ENCODE measurements at places on chromosomes 13 and 19.
A peak's percentile ranks its signal among the peaks of the same experiment; 100 is the strongest.

DNA sequence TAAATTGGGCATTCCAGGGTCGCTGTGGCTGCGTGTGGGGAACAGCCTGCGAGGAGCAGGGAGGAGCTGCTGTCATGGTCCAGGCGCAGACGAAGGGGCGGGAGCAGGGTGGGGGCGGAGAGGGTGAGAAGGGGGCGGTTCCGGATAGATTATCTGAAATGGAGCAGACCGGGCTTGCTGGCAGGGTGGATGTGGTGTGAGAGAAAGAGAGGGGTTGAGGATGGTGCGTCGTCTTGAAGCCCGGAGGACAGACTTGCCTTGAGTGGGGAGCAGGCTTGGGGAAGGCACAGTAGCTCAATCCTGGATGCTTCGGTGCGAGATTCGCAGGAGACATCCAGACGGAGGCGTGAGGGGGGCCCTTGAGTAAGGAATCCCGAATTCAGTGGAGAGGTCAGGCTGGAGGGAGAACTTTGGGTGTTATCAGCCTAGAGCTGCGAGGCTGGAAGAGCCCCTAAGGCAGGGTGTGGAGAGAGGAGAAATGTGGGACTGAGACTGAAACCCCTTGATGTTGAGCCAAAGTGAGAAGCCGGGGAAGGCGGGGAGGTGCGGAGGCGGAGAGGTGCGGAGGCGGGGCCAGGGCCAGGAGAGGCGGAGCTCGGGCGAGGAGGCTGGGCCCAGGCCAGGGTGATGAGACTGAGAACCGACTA, 40.6 kb downstream of the DPF1 start:
- DNase-seq = no peak

GRCh38 chr13:107734891-107735625, 480.3 kb downstream of the LIG4 start:
- no peak for DNase-seq

GRCh38 chr13:110798081-110798994, 84.8 kb downstream of the ING1 start:
- DNase-seq = no peak

GRCh38 chr13:111994578-111994977, 72.4 kb upstream of the SOX1 start:
- no peak for DNase-seq

- DNase-seq = peak; percentile 57
Measured at GRCh38 chr19:17555929-17556813, 722 bp downstream of the COLGALT1 start.

DNA sequence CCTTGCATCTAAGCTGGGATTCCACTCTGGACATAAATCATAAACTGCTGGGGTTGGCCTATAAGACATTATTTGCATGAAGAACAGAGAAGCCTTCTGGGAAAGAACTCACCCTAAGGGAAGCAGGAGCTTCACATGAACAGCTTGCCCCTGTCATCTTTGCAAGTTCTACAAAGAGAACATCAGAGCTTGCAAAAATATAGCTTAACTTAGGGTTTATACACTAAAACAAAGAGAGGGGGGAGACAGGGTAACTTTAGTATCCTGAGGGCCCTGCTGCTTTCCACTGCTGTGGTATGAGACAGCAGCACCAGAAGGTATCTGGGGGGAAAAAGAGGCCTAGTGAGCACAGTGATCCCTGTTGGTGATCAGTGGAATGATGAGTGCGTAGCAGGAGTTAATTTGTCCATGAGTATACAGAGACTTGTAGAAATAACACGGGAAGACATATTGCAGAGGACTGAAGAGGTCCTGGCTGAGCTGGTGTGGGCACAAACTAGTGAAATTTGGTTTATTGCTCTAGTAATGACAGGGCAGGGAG, 116.1 kb upstream of the TSC22D1 start:
- no peak for DNase-seq

- DNase-seq = no peak
Measured at GRCh38 chr19:15436012-15436825, 13.5 kb downstream of the WIZ start.

- no peak for DNase-seq
Measured at GRCh38 chr13:31894931-31895330, 136.6 kb upstream of the FRY start.

- DNase-seq = no peak
Measured at GRCh38 chr13:80962855-80963254, 621.9 kb upstream of the SPRY2 start.

- DNase-seq = no peak
Measured at GRCh38 chr13:108833531-108833930, 204.1 kb downstream of the MYO16 start.

- no peak for DNase-seq
Measured at GRCh38 chr19:42251572-42252358, 3.2 kb downstream of the ERF start.

DNA sequence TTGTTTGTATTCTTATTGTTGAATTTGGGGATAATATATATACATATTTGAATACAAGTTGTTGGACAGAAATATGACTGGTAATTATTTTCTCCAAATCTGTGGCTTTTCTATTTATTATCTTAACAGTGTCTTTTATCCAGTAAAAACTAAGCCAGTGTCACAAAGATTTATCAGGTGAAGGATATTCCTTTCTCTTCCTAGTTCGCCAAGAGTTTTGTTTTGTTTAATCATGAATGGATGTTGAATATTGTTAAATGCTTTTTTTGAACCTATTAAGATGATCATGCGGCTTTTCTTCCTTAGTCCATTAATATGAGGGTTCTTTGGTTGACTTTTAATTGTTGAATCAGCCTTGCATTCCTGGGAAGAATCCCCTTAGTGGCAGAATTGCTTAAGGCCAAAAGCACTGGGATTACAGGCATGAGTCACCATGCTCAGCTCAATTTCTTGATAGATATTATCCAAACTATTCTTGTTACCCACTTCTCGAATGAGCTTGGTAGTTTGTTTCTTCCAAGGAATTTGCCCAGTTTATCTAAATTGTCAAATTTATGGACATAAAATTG, 53.3 kb downstream of the TEX26 start:
- no peak for DNase-seq

DNA sequence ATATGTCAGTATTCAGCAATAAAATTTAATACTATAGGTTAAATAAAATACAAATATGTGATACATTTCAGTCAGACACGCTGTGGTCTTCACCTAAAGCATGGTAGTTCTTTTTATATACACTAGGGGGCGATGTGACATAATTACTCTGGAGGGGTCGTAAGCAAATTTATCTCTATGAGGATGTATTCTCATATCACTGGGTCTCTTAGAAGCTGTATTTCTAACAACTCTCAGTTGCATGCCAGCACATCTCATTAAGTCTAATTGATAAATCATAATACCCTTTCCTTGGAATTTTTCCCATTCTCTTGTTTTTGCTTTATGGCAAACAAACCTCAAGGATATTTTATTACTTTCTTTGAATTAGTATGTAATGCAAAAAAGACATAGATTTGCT, 3.9 kb upstream of the PCDH17 start:
- DNase-seq = no peak

DNA sequence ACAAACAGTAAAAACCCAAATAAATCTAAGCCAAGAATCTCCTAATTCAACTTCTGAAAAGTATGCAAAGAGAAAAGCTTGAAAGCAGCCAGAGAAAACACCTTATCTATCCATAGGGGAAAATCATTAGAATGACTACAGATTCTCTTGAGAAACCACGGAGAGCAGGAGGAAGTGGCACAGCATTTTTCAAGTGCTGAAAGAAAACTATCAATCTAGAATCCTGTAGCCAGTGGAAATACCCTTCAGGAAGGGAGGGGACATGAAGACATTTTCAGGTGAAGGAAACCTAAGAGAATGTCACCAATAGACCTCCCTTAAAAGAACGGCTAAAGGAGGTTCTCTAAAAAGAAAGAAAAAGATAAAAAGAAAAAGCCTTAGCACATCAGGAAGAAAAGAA, 66.2 kb upstream of the XPO4 start:
- DNase-seq = no peak

- DNase-seq = no peak
Measured at GRCh38 chr13:39108783-39109182, 70.5 kb downstream of the NHLRC3 start.

DNA sequence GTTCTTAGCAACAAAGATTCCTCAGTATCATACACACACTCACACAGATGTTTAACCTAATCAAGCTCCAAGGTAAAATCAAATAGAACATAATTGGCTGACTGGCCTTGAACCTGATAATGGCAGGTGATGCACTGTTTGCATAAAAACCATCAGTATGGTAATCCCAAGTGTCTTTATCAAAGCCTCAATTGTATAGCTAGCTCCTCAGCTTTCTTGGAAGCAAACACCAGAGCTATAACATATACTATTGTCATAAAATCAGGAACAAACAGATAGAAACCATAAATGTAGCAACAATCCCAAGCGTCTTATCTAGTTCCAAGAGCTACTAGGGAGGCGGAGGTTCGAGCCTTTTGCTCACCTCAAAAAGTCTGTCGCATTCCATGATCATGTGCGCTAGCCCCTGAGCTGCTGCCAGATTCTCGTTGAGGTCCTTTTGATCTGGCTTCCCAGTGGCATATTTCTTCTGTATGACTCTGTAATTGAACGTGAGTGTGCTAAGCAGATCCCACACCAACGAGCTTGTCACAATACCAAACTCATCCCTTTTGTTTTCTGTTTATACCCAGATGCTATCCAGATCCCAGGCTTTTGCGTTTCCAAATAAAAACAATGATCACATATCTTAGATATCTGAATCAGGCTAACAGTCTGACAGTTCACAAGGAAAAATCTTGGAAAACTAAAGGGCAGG, 95.3 kb downstream of the KL start:
- DNase-seq = no peak

DNA sequence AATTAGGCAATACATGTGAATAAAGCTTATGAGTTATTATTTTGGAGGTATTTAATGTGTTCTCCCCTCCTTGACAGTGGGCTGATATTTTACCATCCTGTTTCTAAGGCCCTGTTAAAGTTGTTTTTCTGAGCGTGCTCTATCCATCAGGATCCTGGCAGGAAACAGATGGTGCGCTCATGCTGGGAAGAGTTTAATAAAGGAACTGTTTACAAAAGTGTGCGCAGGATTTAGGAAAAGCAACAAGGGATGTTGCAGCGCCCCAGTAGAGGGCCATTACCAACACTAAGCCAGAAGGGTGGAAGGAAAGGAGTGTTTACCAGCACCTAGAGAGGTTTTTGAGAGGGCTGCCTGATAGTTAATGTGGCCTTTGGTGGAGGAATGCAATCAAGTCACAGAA, 374.5 kb downstream of the KCNRG start:
- DNase-seq = no peak

DNA sequence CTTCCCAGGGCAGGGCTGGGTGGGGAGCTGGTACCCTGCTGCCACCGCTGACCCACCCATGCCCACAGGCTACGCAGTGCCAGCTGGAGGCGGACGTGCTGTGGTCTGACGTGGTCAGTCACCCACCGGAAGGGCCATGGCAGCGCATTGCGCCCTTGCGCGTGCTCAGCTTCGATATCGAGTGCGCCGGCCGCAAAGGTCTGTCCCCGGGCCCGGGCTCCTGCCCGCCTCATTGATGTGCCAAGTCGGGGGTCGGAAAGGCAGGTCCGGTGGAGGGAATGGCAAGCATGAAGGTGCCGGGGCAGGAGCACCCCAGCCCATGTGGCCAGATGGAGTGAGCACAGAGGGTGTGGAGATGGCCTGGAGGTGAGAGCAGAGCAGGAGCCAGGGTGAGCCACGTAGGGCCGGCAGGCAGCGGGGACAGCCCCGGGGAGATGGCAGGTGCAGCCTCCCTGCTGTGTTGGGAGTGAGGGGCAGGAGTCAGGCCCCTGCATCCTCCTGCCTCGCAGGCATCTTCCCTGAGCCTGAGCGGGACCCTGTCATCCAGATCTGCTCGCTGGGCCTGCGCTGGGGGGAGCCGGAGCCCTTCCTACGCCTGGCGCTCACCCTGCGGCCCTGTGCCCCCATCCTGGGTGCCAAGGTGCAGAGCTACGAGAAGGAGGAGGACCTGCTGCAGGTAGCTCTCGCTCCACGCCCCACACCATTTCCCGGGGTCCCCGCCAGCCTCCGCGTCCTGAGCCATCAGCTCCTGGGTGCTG, 16.0 kb upstream of the SPIB start:
- DNase-seq = no peak

- DNase-seq = no peak
Measured at GRCh38 chr13:23140492-23140891, 40.3 kb upstream of the SGCG start.

- DNase-seq = no peak
Measured at GRCh38 chr13:99601535-99601934, 100.3 kb downstream of the TM9SF2 start.

GRCh38 chr13:25203127-25203740, 31.1 kb upstream of the AMER2 start:
- no peak for DNase-seq

DNA sequence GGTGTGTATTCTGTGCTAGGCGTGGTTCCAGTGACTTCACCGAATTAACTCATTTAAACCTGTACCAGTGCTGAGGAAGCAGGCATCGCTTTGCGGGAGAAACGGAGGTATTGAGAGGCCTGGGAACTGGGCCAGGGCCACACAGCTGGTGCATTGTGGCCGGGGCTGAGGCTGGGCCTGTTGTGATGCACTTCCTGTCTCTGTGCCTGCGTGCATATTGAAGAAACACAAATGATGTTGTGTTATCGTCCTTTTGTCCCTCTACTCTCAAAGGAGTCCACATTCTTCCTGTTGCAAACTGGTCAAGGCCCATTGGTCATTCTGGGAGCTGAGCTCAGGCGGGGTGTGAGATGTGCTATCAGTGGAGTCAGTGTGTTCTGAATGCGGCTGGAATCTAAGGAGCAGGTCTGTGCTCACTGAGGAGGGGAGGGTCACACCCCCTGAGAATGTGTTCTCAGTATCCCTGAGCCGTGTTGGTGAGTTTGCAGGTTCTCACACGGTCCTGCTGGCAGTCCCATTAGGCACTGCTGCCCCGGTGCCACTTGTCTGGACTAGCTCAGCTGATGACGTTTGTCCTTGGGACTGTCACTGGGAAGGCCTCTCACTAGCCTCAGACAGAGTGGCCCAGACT, 62.1 kb downstream of the ARHGEF7 start:
- peak; percentile 78 for DNase-seq

- no peak for DNase-seq
Measured at GRCh38 chr13:98454389-98454881, 122.5 kb downstream of the STK24 start.

DNA sequence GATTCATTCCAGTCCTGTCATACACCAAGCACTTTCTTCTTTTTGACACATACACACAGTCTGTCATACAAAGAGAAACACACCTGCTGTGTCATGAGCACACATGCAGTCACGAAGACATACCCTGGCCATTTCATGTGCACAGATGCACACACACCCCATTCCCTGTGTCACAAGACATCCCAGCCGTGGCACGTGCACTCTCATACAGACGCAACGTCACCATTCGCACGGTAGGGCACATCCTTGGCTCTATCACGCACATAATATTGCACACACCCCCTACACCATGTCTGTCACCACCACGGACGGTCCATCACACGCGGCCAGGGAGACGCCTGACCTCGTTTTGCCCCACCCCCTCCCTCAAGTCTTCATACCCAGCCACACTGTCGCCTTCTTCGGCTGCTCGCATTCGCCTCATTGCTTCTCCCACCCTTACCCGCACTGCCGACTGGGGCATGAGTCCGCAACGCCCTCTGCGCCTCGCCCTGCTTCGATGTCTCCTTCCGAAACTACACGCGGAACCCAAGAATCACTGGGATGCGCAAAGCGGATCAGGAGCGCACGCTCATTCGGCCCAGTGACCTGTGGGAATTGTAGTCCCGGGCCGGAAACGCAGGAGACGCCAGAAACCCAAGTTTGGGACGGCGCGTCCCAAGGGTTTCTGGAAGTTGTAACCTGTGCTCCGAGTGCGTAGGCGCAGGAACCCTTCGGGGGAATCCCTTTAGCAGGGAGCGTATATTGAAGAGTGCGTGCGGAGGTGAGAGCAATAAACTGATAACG, 6.8 kb upstream of the ZNF283 start:
- DNase-seq = peak; percentile 47
